ENCODE measurements at places on chromosomes 11 and 22.

DNA sequence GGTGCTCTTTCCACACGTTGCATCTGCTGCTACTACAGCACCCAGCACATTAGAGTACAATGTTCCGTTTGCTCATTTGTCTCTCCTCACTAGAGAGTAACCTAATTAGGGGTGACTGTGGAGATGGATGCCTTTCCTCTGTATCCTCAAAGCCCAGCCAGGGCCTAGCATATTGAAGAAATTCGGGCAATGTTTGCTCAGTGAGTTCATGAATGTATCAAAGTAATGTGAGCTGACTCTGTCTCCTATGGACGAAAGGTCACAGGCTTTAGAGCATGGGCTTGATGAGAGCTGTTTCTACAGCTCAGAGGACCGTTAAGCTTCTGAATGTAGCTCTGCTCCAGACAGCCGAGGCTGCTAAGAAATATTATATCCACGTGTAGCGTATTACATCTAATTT, 67.5 kb downstream of the C11orf58 start:
- no peak for DNase-seq

DNA sequence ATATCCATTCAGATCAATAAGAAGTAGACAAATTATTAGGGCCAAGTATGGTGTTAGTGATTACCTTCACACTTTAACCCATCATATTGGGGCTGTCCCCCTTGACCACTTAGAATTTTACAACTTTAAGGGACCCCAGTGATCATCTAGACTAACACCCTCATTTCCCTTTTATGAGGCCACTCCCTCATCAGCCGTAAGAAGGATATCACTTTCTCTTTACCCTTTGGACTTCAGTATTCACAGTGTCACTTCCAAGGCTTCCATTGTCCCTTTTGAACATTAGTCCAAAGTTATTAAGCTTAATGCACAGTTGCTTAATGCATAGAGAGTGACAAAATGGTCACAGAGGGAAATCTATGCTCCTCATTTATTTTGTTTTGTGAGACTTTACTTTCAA, 172.4 kb upstream of the MPPED2 start:
- DNase-seq: peak; percentile 25

DNA sequence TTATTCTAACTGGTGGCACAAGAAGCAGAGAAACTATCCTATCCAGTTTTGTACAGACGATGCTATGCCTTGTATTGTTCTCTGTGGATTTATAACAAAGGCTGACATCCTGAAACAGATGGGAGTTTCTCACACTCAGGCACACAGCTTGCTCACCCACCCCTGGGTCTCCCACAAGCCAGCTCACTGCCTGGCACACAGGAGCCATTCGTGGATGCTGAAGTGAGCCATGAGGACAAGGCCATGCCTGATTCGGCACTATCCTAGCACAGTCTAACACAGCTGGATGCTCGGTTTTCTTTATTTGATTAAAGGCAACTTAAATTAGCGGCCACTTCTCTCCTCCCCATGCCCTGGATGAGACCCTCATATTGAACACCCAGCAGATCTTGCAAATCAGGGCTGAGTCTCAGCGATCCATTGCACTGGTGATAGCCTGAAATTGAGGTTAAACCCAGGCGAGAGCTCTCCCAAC, 25.7 kb upstream of the TMPRSS4 start:
- no peak for DNase-seq

- DNase-seq: no peak
Observed at GRCh38 chr22:43276321-43276720, 66.9 kb downstream of the SCUBE1 start.

GRCh38 chr22:27651486-27651885, 150.1 kb downstream of the MN1 start:
- DNase-seq: no peak

DNA sequence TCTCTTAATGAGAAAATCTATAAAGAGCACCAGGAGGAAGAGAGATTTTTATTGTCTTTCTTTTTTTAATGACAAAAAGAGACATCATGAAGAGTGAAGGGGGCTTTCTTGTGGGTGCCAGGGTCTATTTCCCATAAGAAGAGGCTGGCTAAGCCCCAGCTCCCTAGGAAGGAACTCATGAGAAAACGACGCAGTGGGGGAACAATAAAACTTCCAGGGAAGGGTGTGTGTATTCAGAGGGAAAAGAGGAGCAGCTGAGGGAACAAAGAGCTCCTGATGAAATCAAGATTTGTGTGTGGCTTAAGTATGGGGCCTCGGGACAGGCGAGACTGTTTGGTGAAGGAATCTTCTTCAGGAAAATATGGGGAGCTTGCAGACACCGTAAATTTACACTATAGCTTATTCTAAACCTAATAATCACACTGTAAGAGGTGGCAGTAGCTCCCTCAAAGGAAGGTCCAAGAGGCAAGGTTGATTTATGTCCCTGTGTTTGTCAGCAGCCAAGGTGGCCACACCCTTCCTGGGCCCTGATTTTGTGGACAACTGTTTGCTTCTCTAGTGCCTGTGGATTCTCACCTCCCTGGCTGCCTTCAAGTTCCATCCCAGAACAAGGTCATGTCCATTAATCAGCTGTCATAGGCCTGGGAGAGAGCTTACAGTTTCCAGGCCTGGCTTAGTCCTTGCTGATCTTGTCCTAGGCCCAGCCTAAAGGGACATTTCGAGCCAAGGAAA, 615.7 kb downstream of the INSC start:
- DNase-seq: no peak

DNA sequence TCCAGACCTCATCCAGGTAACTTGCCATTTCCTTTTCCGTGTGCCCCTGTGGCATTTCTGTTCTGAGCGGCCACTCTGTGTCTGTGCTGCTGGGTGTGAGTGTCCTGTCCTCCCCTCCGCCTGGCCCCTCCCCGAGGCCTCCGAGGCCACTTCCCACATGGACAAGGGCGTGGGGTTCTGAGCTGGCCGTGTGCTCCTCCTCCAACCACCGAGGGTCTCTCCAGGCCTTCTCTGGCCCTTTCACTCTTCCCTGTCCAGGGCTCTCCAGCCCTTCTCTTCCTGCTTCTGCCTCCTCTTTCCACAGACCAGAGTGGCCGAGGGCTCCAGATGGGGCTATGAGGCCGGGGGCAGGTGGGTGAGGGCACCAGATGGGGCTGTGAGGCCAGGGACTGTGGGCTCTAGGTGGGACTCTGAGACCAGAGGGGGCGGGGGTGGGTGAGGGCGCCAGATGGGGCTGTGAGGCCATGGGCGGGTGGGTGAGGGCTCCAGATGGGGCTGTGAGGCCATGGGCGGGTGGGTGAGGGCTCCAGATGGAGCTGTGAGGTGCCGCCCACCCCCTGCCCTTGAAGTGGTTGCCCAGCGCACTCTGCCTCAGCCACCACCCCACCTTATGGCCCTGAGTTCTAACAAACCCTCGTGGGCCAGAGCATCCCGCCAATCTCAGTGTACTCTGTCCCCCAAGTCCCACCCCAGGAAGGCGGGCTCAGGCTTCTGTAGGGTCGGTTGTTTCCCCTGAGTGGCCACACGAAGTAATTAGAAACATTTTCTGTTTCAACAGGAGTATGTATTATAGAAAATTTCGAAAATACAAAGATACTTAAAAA, 24.1 kb downstream of the PTDSS2 start:
- DNase-seq: no peak

DNA sequence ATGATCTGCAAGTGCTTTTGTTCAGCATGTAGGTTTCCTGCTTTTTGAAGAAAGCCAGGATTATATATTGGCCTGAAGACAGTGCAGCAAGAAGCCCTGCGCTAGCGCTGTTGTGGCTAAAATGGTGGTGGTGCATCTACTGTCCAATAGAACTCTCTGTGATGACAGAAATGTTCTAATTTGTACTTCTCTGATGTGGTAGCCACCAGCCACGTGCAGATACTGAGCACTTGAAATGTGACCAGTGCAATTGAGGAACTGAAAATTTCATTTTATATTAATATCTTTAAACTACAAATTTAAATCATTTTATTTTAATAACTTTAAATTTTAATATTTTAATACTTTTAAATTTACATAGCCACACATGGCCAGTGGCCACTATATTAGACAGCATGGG, 73.0 kb upstream of the PAX6 start:
- no peak for DNase-seq

DNA sequence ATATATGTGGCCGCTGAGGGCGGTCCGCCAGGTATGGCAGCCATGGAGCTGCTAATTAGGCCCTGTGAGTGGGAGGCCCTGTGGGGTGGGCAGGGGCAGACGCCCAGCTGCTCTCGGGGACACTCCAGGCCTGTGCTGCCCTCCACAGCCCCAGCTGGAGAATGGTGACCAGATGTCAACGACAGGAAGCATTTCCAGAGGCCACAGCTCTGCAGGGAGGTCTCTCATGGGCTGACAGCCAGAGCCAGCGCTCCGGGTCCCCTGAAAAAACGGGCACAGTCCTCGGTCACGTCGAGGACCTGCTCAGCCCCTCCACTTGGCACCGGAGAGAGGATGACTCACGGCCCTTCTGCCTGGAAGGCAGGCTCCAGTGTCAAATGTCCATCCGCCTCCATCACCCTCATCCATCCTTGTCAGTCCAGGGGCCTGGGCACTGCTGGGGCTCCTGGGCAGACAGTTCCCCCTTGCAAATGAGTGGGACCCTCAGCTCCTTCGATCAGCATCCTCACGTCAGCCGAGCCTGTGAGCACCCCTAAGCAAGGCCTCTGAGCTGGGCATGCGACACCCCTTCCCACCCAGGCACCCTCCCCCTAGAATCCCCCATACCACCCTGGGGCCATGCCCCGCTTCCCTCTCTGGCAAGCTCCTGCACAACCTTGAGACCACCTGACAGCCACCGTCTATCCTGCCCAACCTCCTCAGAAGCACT, 1.9 kb downstream of the BID start:
- DNase-seq: no peak

DNA sequence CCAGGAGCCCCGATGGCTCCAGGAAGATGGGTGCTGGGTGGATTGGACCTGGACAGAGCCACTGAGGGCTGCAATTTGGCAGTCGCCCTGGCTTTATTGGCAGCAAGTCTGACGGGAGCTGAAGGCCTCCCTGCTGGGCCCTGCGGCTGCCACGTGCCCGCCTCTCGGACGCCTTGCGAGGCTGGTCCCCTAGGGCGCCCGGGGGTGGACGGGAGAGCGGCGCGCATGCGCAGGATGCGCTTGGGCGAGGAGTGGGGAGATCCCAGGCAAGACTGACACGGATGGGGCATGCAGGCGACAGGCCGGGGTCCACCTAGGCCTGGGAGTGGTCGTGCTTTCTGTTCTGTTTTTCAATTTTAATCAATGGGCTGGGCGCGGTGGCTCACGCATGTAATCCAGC, 150.0 kb downstream of the ADAMTS15 start:
- no peak for DNase-seq

DNA sequence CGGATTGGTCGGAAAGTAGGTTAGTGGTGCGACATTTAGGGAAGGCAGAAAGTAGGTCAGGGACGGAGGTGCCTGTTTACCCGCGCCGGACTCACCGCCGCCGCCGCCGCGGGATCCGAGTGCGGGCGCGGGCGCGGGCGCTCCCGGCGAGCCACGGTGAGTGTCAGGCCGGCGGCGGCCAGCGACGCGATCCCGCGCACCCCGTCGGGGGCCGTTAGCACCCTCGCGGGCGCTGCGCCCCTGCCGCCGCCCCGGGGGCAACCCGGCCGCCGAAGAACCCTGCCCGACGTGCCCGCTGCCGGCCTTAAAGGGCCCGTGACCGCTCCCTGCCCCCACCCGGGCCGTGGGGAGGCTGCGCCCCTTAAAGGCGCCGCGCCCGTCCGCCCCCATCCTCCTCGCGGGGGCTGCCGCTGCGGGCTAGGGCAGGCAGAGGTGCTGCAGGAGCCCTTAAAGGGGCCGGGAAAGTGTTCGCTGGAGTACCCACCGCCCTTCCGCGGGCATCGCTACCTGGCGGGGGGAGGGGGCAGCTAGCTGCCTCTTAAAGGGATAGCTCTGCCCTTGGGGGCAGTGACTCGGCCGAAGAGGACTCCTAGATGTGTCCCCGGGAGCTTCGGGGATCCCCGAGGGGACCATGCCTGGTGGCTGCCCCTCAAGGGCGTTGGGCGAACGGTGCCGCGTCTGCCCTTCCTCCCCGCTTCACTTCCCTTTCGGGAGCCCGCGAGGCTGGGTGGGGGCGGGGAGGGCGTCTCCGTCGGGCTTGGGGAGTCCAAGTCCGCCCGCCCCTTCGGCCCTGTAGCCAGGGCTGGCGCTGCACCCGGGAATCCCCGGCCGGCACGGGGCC, at the start of gene BMAL1:
Gene BMAL1 (plus strand): TSS at position 23 of the 841 bp plus-strand sequence. CDS start 76,519 bp downstream, outside the sequence.
- peak; percentile 53 for DNase-seq

DNA sequence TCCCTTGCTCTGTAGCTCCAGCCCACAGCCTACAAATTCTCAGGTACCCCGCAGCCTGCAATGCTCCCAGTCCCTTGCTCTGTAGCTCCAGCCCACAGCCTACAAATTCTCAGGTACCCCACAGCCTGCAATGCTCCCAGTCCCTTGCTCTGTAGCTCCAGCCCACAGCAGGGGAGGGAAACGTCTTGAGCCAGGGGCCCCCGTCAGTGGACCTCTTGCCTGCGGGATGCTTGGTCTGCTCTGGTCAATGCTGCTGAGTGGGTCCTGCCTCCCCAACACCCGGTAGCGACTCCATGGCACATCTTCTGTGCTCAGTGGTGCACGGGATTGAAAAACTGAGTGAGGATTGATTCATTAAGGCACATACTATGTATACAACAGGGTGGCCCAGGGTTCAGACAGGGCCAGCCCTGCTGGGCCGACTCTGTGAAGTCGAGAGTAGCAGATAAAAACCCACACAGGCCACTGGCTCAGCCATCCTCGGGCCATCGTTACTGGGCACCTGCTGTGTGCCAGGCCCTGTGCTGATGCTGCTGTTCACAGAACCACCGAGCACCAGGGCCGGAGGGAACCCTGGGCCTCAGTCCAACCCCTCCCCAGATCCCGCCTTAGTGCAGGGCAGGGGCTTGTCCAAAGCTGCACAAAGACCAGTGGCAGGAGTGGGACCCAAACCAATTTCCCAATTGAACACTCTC, 69.7 kb downstream of the MYO7A start:
- DNase-seq: no peak

DNA sequence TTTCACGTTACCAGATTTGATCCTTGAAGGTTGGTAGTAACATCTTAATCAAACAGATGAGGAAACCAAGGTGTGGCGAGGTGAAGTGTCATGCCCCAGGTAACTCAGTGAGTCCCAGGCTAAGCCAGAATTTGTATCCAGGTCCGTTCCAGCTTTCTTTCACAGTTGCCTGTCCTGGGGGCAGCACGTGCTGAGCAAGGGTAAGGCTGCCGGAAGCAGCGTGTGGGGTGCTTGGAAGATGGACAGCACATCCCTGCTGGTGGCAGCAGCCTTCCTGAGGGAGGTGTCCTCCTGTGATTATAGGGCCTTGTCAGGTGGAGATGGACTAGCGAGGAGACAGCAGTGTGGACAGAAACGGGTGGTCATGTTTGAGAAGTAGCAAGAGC, 50.9 kb downstream of the TRIOBP start:
- DNase-seq: no peak

GRCh38 chr22:25702040-25702439, 39.9 kb upstream of the MYO18B start:
- peak; percentile 70 for DNase-seq
